Stimulated activated CD4-positive, alpha-beta T cell treated with anti-CD3 and anti-CD28 coated beads, Interleukin-15, amount 100 ng/mL, for 1 hour (primary cell): ENCODE measurements at places on chromosomes 13 and 19.
A peak's percentile ranks its signal among the peaks of the same experiment; 100 is the strongest.

- no peak for DNase-seq
Observed at GRCh38 chr19:9877780-9878510, 42.8 kb downstream of the PIN1 start.

- no peak for DNase-seq
Observed at GRCh38 chr13:94419925-94420305, 59.6 kb downstream of the DCT start.

DNA sequence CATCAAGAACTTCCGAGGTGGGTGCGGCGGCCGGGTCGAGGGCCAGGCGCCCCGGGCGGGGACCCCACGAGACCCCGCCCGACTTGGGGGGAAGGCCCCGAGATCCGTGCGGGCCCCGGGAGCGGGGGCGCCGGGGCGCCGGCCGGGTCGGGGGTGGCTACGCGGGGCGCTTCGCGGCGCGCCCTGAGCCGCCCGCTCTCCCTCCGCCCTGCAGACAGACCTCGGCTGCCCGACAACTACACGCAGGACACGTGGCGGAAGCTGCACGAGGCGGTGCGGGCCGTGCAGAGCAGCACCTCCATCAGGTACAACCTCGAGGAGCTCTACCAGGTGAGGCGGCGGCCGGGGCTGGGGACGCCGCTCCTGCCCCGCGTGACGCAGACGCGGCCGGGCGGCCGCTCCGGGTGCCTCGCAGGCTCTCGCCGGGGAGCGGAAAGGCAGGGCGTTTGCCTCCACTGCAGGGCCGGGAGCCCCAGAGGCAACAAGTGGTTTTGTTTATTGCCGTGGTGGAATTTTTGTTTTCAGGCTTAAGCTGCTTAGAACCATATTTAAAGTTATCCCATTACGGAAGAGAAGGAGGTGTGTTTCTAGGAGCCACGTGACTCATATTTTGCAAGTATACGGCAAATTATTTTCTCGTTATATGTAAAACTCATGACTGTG lies 477 bp downstream of the CUL4A start:
- peak; percentile 52 for DNase-seq

DNA sequence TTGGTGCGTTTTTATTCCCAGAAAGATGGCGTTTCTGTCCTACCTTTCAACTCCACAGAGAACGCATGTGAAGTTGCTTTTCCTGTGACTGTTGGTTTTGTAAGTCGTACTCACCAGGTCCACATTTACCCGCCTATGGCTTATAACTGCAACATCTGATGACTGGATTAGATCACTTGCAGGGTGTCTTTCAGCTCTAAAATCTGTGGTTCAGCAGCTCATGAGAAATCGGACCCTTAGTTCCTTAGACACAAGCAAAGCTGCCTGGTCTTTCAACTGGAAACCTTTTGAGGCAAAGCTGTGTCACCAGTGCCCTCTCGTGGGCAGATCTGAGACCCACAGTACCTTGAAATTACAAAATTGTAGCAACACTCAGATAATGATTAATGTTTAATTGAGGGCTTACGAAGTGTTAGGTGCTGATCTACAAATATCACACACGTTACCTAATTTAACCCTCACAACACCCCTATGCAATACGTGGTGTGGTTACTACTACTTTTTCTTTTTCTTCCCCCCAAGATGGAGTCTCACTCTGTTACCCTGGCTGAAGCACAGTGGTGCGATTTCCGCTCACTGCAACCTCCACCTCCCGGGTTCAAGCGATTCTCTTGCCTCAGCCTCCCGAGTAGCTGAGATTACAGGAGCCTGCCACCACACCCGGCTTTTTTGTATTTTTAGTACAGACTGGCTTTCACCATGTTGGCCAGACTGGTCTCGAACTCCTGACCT lies 65.4 kb downstream of the RUBCNL start:
- DNase-seq = peak; percentile 34

DNA sequence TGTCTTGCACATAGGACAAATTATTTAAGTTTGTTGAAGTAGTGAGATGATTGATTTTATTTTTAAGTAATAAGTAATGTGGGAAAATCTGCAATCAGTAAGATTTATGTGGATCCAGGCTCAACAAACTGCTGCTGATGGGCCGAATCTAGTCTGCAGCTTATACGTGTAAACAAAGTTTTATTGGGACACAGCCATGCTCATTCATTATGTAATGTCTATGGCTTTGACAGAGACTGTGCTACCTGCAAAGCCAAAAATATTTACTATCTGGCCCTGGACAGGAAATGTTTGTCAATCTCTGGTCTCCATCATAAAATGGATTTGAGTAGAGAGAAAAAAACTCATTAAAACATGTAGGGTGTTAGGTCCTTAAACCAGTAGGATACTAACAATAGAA lies 728.0 kb downstream of the GPC5 start:
- no peak for DNase-seq

DNA sequence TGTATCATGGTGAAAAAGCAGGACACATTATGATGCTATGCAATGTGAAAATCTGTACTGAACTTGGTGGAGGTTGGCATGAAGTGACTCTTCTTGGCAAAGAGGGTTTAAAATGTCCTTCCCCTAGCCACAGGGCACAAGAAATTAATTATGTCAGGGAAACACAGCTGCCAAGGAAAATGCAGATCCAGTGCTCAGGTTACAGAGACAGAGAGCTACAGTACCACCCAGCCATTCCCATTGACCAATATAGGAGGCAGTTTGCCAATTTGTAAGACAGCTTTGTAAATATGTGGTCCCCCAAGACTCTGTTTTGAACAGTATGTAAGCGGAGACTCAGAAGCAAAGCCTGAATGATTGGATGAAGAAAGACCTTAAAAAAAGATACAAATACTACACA lies 69.4 kb upstream of the KLF12 start:
- DNase-seq = no peak

DNA sequence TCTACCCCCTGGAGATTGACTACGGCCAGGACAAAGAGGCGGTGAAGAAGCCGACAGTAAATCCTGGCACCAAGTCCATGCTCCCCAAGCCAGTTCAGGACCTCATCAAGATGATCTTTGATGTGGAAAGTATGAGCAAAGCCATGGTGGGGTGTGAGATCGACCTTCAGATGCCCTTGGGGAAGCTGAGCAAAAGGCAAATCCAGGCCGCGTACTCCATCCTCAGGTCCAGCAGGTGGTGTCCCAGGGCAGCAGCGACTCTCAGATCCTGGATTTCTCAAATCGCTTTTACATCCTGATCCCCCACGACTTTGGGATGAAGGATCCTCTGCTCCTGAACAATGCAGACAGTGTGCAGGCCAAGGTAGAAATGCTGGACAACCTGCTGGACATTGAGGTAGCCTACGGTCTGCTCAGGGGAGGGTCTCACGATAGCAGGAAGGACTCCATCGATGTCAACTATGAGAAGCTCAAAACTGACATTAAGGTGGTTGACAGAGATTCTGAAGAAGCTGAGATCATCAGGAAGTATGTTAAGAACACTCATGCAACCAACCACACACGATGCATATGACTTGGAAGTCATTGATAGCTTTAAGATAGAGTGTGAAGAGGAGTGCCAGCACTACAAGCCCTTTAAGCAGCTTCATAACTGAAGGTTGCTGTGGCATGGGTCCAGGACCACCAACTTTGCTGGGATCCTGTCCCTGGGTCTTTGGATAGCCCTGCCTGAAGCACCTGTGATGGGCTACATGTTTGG lies 24.0 kb upstream of the ANKRD10 start:
- DNase-seq = no peak

DNA sequence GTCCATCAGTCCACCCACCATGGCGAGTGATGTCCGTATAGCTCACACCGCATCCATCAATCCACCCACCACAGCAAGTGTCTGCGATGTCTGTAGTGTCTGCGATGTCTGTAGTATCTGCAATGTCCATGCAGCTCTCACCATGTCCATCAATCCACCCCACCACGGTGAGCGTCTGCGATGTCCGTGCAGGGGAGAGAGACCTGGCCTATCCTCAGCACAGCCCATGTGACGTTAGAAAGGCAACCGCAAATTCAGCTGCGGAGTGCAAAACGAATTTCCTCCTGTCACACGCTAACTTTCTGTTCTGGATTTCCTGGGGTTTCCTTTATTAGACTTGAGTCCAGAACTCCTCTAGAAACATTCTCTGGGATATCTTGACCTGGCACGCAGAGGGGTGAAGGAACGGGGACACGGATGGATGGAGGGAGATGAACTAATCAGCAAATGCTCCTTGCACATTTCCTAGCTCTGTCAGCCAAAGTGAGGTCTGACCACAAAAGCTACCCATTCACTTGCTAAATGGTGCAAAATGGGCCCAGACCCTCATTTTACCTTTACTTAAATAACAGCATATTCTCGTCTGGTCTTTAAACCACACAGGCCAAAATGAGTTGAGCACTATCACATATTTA lies 18.3 kb downstream of the RASA3 start:
- DNase-seq = no peak

GRCh38 chr13:22866221-22866620 lies 314.6 kb upstream of the SGCG start:
- no peak for DNase-seq

GRCh38 chr19:19120308-19121231 lies 17.7 kb downstream of the TMEM161A start:
- no peak for DNase-seq

GRCh38 chr13:76741046-76741445 lies 145.2 kb downstream of the KCTD12 start:
- no peak for DNase-seq
